Umbilical cord (tissue), 2 donors: ENCODE measurements at places on chromosomes 1 and 21. TPM values are rescaled to one million over a fixed set of nuclear protein-coding genes. Genes with fewer than 3 reads are reported as not detected.
A peak's percentile ranks its signal among the peaks of the same experiment; 100 is the strongest.

The TPTE gene
- 2.9 TPM for total RNA-seq

The CLEC20A gene
- total RNA-seq, result not detected

DNA sequence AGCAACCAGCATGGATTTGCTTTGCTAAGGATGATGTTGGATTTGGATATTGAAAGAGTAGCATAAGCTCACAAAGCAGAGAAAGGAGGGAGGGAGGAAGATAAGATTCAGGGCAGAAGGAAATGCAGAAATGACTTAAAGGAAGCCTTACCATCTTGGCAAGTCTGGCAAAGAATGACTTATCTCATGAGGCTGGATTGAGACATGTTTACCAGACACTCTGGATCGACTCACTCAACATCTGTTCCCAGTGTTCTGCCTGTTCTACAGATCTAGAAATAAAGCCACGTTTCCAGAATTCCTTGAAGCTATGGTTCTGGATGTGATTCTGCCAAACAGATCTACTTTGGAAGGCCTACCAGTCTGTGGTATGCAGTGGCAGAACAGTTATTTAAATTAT, 38.8 kb upstream of the CTBS start:
- no peak for DNase-seq

The ICOSLG gene
- total RNA-seq, result 1.9 TPM

The TIE1 gene
- 17.1 TPM for total RNA-seq

GRCh38 chr1:167081594-167082156, 8.5 kb downstream of the GPA33 start:
- no peak for DNase-seq

The FCGR3A gene
- 26.2 TPM for total RNA-seq

DNA sequence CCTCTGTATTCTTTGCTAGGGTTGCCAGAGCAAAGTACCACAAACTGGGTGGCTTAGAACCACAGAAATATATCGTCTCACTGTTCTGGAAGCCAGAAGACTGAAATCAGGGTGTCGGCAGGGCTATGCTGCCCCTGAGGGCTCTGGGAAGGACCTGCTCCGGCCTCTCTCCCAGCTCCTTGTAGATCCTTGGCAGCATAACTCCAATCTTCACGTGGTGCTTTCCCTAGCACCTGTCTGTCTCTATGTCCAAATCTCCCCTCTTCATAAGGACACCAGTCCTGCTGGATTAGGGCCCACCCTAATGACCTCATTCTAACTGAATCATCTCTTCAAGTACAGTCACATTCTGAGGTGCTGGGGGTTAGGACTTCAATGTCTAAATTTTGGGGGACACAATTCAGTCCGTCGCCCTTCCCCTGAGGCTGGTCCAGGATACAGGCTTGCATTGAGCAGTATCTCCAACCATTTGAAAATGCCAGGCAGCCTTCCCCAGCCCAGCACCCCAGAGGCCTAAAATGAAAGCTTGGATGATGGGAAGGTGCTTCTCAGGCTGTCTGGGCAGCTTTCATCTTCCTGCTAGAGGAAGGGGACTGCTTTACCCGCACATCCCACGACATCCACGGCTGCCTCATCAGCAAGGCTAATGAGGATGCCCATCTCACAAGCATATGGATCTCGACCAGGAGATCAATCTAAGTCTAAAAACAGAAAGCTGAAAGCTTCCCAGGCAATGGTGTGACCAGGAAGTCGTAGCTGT, 24.7 kb downstream of the TRIM67 start:
- no peak for DNase-seq

- peak; percentile 45 for DNase-seq
These were observed 12.8 kb downstream of the TRAPPC10 start for GRCh38 chr21:44024887-44025353.

DNA sequence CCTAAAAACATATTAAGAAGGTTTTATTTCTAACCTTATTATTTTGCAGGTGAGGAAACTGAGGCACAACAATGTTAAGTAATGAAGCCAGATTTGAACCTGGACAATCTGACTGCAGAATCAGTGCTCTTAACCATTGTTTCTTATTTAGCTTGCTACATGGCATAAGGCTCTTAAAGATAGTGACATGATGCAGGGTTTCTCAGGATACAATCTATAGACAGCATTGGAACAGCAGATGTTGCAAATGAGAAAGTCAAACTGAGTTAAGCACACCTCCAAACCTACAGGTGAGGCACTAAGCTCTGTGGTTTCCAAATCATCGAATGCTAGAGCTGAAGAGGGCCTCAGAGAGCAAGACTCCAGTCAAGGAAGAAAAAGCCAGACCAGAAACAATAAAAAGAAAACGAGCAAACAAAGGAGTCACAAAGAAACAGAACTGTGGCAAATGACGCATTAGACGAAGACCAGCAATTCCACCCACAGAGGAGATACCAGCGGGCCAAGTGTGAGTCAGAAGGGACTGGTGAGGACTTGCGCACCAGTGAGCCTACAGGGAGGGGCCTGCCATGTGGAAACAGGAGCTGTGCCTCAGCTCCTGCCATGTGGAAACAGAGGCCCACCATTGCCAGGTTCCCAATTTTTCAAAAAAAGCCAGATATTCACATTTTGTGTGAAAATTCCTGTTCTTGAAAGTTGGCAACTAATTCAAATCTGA, 14.4 kb downstream of the CD58 start:
- DNase-seq, result no peak

GRCh38 chr1:188023206-188023605, 1194.5 kb downstream of the PLA2G4A start:
- DNase-seq, result no peak

The CD53 gene
- total RNA-seq, result 30.1 TPM

DNA sequence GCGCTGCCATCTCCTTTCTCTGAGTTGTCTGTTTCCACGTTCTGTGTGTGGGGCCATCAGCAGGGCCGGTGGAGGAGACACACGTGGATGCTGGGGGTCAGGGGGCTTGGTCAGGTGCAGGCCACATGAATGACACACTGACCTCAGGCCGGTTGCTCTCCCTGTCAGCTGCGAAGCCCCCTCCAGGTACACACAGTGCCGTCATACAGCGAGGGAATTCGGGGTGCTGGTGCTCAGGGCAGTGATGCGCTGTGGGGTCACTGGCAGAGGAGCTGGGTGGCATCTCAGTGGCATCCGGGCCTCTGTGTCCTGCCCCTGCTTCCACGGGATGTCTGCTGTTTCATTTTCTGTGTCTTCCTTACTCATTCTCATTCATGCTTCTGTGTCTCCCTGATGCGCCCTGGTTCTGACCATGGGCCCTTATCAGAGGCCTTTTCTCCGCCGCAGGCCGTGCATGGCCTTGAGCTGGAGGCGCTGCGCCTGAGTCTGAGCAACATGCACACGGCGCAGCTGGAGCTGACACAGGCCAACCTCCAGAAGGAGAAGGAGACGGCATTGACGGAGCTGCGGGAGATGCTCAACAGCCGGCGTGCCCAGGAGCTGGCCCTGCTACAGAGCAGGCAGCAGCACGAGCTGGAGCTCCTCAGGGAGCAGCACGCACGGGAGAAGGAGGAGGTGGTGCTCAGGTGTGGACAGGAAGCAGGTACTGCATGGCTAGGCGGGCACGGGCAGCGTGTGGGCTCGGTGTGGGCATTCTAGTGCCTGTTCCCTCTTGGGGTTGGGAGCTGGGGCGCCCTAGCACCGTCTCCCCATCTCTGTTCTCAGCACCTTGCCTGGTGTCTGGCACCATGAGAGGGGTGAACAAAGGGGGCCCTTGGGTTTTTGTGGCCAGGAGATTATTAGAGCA, 22.6 kb downstream of the PCNT start:
- DNase-seq, result no peak

- DNase-seq, result no peak
These were observed 43.0 kb downstream of the NPHP4 start for GRCh38 chr1:5949085-5949760.

GRCh38 chr1:150094734-150095265, 27.2 kb downstream of the VPS45 start:
- no peak for DNase-seq

DNA sequence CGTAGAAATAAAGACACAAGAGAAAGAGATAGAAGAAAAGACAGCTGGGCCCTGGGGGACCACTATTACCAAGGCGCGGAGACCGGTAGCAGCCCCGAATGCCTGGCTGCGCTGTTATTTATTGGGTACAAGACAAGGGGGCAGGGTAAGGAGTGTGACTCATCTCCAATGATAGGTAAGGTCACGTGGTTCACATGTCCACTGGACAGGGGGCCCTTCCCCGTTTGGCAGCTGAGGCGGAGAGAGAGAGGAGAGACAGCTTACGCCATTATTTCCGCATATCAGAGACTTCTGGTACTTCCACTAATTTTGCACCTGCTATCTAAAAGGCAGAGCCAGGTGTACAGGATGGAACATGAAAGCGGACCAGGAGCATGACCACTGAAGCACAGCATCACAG, 4.1 kb upstream of the TPRG1L start:
- no peak for DNase-seq

DNA sequence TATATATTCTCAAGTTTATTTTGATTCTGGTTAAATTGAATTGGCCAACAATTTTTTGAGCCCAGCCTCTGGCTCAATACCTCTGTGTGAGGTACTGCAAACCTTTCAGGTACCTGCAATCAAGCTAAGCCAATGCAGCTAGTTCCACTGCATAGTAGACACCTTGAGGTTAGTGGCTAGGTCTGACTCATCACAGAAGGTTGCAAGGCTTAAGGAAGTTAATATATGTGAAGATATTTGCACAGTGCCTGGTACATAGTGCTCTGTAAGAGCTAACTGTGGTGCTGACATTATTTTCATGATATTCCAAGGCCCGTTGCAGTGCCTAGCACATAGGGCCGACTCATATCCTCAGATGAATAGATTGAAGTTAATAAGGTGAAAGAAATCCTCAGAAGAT, 330.5 kb upstream of the KAZN start:
- DNase-seq, result no peak

The STYXL2 gene
- total RNA-seq, result 2.9 TPM

GRCh38 chr1:224852901-224853568, 76.4 kb upstream of the DNAH14 start:
- DNase-seq, result peak; percentile 62

DNA sequence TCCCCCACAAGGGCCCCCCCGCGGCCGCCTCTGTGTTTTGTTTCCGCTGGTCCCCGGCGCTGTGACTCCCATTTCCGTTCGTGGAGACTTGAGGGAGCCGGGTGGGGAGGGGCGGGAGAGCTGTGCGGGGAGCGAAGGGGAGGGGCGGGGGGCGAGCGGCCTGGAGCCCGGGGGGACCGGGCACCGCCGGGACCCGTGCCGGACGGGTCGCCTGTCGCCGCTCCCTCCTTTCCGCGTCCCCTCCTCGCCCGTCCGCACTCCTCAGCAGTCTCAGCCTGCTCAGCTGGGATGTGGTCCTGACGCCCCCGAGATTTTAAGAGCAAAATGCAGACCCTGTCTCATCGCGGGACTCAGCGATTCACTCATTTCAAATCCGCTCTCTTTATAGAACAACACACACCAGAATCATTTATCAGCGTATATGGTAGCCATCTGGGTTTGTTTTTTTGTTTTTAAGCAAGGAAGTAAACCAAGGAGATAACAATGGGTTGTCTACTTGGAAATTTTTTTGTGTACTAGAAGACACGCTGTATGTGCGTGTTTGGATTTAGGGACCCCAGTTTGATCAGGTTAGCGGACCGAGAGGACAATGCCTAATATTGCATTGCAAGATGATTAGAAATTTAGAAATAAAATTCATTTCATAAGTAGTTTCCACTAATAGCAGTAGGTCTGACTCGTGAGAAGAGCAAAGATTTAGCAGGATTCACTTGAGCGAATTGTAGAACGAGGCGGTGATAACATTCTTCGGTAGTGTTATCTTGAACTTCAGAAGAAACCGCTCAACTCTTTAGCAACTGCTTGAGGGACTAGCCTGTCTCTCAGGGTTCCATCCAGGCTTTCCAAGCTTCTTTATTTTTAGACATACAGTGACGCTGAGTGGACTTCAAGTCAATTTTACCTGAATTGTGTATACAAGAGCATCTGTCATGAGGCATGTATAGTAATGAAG, 1.1 kb downstream of the GABPA start:
- peak; percentile 91 for DNase-seq

- DNase-seq, result no peak
These were observed 775 bp upstream of the PRPF38B start for GRCh38 chr1:108691128-108691941.

- DNase-seq, result no peak
These were observed 5.0 kb upstream of the AHCYL1 start for GRCh38 chr1:109979489-109980091.

The SHISAL2A gene
- total RNA-seq, result 2.2 TPM

The ERG gene
- total RNA-seq, result 14.9 TPM

DNA sequence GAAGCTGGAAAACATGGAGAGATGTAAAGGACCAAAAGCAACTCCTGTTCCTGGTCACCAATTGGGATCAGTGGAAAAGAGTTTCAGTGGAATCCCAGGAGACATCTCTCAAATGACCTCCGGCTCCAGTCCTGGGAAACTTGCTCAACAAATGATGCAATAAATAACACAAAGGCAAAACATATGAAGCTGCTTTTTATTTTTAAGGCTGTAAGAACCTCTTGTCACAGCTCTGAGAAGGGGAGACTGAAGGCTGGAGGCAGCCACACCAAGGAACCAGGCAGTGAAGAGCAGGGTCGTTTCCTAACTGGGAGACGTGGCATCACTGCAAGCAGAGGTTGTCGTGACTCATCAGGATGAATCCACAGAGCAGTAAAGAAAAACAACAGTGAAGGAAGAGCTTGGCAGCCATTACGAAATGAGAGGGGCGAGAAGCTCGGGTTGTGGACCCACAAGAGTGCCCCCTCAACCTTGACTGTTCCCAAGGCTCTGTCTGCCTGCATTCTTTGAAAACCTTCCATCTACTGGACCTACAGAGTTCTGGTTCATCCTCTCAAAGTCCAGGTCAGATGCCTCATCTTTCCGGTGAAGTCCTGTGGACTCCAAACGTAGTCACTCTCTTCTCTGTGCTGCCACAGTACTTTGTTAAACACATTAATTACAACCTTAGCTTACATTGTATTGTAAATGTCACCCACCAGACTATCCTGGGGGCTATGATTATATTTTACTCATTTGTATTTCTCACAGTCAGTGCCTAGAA, 32.1 kb downstream of the JAK1 start:
- DNase-seq, result no peak

The NTMT2 gene
- total RNA-seq, result not detected

DNA sequence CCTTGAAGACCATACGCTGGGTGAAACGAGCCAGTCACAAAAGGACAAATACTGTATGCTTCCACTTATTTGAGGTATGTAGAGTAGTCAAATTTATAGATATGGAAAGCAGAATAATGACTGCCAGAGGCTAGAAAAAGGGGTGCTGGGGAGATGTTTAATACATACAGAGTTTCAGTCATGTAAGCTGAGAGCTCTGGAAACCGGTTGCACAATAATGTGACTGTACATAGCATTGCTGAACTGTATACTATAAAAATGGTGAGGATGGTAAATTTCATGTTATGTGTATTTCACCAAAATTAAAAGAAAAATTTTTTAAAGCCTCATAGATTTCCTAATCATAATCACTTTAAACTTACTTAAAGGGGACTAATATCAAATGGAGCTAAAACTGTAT, 110.8 kb downstream of the ZZZ3 start:
- DNase-seq, result no peak

- DNase-seq, result no peak
These were observed 14.1 kb downstream of the RTCA start for GRCh38 chr1:100279954-100280682.

- DNase-seq, result peak; percentile 40
These were observed 84.8 kb upstream of the BCAR3 start for GRCh38 chr1:93766451-93766850.

GRCh38 chr1:8474369-8474768, 156.5 kb downstream of the SLC45A1 start:
- DNase-seq, result no peak

The S100A7 gene
- total RNA-seq, result not detected
